ENCODE measurements at places on chromosomes 12 and 14.

DNA sequence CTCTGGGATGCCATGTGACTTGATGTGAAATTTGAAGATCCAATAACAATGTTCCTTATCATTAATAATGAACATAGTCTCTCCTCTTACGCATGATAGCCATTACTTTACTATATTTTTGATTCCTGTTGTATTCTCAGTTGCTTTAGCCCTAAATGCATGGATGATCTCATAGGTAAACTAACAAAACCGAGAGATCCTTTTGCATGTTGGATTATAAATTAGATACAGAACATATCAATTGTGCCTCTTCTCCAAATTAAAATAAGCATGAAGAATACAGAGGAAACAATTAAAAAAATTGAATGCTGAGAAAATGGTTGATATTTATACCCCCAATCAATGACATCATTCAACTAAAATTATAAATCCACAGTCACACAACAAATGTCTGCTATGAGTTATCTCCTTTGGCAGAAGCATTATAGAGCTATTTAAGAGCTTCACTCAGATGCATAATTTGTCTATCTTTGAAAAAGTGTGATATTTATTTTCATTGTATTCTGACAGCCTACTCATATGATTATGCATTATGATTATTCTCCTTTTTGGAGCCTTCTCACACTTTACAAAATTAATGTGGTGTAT is 386.4 kb upstream of the STXBP6 start:
- no peak for DNase-seq

DNA sequence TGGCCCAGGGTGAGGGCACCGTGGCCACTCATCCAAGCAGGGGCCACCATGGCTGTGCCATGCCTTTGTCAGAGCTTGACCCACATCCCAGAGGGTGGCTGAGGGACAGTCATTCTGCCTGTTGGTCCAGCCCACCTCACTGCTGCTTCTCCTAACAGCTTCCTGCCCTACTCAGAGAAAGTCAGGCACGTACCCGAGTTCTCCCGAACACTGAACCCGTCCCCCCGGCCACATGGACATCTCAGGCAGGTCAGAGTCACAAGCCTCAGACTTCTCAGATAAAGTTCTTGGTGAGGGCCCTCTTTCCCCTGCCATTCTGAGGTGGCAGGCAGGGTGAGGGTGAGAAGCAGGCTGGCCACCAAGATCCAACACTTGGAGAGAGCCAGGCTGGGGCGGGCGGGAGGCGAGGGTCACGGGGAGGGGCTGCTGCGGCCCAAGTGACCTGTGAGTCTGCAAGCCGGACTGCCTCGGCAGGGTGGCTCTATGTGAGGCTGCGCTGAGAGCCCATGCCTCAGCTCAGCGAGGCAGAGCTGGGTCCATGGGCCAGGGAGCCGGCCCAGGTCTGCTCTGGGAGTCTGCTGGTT is 317.8 kb downstream of the TMEM121 start:
- no peak for DNase-seq

GRCh38 chr12:108053512-108053911 is 75.6 kb upstream of the WSCD2 start:
- DNase-seq = no peak

DNA sequence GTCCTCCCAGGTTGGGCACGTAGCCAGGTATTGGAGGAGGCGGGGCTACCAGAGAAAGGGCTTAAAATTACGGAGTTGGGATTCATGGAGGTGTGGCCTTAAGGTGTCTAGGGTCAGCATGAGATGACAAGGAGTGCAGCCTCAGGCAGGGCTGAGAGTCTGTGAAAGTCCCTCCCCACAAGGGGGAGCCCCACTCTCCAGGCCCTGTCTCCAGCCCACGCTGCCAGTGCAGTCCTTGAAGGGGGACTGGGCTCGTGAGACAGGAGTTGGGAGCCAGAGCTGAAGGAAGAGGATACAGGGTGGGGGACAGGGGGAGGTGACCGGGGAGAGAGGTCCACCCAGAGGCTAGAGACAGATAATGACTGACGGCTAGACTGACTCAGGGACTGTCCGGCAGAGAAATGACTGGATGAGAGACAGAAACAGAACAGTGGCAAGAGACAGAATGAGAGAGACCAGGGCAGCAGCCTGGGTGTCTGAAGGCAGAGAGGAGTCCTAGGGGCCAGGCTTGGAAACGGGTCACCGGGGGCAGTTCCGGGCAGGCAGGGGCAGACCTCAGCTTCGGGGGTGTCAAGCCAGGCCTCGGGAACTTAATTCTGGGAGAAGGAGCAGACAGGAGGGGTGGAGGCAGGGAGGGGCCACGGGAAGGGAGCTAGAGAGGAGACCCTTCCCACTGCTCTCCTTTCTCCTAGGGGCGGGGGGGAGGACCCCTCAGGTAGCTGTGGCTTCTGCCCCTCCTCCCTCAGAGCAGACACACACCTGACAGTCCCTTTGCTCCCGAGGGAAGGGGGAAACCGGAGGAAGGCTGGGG is 970 bp downstream of the CDH24 start:
- DNase-seq = peak; percentile 46

DNA sequence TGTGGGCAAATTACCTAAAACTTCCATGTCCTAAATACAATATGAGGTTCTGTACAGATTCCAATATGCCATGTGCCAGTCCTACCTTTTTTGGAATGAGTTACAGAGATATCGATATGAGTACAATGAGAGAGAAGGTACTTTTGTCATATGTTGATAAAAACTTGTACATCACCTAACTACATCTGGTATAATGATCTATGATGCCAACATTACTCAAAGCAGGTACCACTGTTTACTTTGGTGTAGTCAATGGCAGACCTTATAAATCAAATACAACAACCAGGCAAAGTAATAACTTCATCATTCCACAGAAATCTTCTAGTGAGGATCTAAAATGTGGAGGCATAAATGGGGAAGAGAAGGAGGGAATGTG is 12.7 kb downstream of the TEP1 start:
- DNase-seq = no peak

DNA sequence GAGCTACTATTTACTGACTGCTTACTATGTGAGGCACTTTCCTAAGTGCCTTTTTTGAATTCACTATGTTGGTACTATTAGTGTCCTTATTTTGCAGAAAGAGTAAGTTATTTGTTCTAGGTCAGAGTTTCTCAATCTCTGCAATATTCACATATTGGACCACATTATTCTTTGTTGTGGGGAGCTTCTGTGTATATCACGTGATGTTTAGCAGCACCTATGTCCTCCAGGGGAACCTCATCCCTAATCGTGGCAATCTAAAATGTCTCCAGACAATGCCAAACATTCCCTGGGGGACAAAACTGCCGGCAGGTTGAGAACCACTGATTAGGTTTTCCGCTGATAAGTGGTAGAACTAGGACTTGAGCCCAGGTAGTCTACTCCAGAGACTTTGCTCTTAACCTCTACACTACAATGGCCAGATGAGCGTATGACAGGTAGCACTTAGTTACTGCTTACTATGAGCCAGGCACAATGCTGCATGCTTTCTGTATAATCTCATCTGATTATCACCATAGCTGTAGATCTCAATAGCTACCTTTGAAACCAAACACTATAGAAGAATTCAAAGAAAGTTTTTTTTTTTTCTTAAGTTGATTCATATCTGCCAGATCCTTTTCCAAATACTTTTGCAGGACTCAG is 38.9 kb downstream of the NELL2 start:
- no peak for DNase-seq
